Naive thymus-derived CD4-positive, alpha-beta T cell (primary cell): ENCODE measurements at places on chromosomes 13 and 19. TPM values are rescaled to one million over a fixed set of nuclear protein-coding genes. Genes with fewer than 3 reads are reported as not detected.

DNA sequence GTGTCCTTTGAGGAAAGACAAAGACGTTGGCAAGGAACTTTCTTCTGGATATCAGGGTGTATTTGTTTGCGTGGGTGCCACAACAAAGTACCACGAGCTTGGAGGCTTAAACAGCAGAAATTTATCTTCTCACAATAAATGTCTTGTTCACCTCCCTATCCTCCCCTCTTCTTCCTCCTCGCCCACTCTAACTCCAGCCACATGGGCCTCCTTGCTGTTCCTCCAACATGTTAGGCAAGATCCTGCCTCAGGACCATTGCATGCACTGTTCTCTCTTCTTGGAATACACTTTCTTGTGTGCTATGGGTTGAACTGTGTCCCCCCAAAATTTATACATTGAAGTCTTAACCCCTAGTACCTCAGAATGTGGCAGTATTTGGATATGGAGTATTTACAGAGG lies 45.7 kb downstream of the VAV1 start:
- DNase-seq: no peak

DNA sequence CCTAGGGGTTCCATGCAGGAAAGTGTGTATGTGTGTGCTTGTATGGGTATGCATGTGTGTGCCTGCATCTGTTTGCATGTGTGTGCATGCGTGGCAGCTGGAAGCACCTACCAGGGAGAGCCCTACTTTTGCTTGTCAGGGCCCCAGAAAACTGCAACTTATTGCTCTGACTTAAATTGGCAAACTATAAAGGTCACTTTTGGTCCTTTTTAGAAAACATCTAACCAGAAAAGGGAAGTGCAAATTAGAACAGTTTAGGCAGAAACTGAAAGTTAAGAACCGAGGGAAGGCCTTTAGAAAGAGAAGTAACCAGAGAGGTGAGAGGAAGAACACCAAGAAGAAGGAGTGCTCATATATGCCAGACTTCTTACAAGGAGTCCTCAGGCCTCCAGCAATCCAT lies 32.5 kb downstream of the DLEU7 start:
- no peak for DNase-seq

ZNF723 gene
- not detected for total RNA-seq

DNA sequence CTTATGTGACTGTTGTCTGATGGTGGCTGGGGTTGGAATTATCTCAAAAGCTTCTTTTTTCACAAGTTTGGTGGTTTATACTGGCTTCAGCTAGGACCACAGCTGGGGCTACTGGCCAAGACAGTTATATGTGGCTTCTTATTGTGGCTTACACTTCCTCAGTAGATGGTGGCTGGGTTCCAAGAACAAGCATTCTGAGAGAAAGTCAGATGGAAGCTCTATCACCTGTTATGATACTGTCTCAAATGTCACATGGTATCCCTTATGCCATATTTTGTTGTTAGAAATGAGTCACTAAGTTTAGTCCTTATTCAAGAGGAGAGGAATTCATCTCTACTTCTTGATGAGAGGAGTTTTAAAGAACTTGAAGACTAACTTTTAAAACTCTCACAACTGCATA lies 41.6 kb downstream of the NDFIP2 start:
- DNase-seq: no peak

- DNase-seq: no peak
Measured at GRCh38 chr13:32491028-32491427, 47.6 kb downstream of the N4BP2L2 start.

HSPB6 gene
- total RNA-seq: not detected

GRCh38 chr13:22589880-22590279 lies 590.9 kb upstream of the SGCG start:
- no peak for DNase-seq

RASL11A gene
- 0.44 and 0.94 TPM in 2 replicates for total RNA-seq

- no peak for DNase-seq
Measured at GRCh38 chr13:104937881-104938280, 1597.6 kb downstream of the EFNB2 start.

GRCh38 chr13:111899714-111900389 lies 167.1 kb upstream of the SOX1 start:
- DNase-seq: no peak

SIRT2 gene
- total RNA-seq: 42.9 TPM

- no peak for DNase-seq
Measured at GRCh38 chr19:29185427-29185826, 27.5 kb downstream of the UQCRFS1 start.

ZNF541 gene
- 1.5 TPM for total RNA-seq
